Non-pigmented ciliary epithelial cell (primary cell): ENCODE measurements at places on chromosomes 11 and 22.

DNA sequence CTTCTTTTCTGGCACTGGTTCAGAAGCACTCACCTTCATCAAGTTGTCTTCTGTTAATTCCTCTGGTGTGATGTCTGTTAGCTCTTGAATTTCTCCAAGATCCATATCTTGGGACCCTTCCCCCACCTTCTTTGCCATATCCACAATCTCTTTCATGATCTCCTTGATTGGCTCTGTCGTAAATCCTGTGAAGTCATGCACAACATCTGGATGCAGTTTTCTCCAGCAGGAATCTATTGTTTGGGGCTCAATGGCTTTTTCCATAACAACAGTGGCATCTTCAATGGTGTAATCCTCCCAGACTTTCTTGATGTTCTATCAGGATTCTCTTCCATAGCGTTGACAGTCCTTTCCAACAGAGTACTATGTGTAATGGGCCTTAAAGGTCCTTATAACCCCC is 96.9 kb downstream of the CSTPP1 start:
- no peak for DNase-seq

DNA sequence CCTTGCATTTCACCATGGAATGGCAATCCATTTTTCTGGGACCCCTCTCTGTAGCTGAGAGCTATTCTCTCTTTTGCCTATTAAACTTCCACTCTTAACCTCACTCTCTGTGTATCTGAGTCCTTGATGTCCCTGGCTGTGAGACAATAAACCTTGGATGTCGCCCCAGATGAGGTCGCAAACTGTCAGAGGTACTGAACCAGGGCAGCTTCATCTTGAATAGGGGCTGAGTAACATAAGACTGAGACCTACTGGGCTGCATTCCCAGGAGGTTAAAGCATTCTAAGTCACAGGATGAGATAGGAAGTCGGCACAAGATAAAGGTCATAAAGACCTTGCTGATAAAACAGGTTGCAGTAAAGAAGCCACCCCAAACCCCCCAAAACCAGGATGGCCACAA is 68.0 kb downstream of the RSF1 start:
- DNase-seq: no peak

GRCh38 chr22:49362211-49362839 is 465.3 kb downstream of the BRD1 start:
- DNase-seq: no peak

GRCh38 chr11:33480626-33481025 is 220.0 kb downstream of the C11orf91 start:
- DNase-seq: no peak

DNA sequence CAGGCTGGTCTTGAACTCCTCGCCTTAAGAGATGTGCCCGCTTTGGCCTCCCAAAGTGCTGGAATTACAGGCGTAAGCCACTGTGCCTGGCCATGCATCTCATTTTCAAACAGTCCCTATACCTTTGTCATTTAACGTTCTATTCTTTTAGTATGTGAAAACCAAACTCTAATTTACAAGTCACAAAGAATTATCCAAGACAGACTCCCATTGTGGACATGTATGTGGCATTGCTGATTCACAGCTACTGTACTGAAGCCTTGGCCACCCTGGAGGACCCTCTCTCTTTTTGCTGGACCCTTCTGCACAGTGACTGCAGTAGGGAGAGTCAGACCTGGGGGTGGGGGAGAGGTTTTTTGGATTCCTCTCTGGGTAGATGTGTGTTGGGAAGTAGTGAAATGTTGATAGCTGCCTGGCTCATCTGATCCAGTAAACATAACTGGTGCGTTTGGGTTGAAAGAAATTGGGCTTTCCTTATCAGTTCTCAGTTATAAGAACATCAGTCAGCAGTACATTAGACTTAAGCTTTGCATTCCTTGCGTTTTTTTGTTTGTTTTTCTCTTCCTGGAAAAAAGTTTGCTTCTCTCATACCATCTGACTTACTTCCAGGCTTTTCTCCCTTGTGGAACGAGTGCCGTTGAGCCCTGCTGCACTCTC is 65.9 kb downstream of the MED15 start:
- no peak for DNase-seq

- no peak for DNase-seq
Measured at GRCh38 chr22:36191106-36191836, 10.3 kb downstream of the APOL4 start.

- DNase-seq: peak; percentile 86
Measured at GRCh38 chr11:131744847-131745246, 374.4 kb downstream of the NTM start.

DNA sequence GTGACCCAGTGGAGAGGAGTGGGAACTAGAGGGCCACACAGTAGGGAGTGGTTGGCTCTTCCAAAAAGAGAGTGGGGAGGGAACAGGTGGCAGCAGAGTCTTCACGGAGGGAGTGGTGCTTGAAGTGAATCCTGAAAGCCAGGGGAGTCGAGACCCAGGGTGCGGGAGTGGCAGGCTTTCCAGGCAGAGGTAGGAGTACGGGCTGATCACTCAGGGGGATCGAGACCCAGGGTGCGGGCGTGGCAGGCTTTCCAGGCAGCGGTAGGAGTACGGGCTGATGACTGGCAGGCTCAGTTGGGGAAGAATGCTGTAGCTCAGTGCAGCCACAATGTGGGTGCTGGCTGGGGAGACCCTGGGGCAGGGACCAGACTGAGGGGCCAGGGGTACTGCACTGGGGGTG is 148.2 kb downstream of the TBC1D22A start:
- no peak for DNase-seq

GRCh38 chr11:48014917-48015316 is 34.6 kb downstream of the PTPRJ start:
- no peak for DNase-seq

DNA sequence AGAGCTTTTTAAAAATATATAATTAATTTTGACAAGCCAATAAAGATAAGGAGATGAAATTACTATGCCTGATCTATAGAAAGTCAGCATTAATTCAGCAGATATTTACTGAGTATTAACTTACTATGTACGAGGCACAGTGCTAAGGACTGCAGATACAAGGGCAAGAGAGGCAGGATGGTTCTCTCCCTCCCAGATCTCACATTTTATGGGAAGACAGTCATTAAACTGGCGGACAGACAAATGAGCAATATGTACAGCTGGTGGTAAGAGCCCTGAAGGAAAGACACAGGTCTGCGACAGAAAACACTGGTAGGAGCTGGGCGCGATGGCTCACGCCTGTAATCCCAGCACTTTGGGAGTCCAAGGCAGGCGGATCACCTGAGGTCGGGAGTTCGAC is 36.8 kb downstream of the MCHR1 start:
- DNase-seq: no peak

- no peak for DNase-seq
Measured at GRCh38 chr11:12193515-12194336, 83.3 kb downstream of the MICAL2 start.

- DNase-seq: no peak
Measured at GRCh38 chr11:2293531-2293971, 8.2 kb downstream of the C11orf21 start.

- no peak for DNase-seq
Measured at GRCh38 chr11:11346303-11346702, 6.7 kb downstream of the CSNK2A3 start.

GRCh38 chr11:18697576-18697975 is 1.0 kb upstream of the TMEM86A start:
- no peak for DNase-seq

DNA sequence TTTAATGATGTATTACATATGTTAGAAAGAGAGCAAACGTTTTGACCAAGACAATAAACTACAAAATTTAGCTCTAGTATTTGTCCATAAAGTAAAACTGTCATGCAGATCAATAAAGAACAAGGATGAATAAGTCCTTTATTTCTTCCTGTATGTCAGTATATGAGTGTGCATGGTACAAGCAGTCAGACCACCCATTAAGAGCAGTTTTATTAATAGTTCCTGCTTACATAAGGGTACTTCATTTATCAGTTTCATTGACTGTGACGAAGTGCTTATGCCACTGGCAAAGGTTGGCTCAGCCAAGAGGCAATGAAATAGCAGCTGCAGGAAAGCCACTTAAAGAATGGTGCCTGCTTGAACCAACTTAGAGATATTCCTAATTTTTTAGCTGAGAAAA is 913.0 kb upstream of the CNTN5 start:
- no peak for DNase-seq

GRCh38 chr22:17684245-17684644 is 45.7 kb downstream of the BCL2L13 start:
- no peak for DNase-seq

DNA sequence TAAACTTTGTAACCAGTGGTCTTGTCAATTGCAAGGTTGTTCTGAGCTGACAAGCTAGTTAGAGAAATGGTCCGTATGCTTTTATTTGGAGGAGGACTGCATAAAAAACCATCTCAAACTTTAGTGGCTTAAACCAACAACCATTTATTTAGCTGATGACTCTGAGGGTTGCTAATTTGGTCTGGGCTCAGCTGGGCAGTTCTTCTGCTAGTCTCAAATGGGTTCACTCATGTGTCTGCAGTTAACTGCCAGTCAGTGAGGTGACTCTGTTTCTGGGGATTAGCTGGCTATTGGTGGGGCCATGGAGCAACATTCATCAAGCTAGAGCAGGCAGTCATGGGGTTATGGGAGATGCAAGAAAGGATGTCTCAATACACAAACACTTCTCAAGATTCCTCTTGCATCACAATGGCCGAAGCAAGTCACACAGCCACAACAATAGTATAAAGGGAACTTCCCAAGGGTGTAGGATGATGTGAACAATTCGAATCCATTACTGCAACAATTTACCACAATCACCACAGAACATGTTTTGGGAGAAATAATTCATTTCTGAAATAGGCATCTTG is 521.9 kb downstream of the INSC start:
- DNase-seq: no peak

DNA sequence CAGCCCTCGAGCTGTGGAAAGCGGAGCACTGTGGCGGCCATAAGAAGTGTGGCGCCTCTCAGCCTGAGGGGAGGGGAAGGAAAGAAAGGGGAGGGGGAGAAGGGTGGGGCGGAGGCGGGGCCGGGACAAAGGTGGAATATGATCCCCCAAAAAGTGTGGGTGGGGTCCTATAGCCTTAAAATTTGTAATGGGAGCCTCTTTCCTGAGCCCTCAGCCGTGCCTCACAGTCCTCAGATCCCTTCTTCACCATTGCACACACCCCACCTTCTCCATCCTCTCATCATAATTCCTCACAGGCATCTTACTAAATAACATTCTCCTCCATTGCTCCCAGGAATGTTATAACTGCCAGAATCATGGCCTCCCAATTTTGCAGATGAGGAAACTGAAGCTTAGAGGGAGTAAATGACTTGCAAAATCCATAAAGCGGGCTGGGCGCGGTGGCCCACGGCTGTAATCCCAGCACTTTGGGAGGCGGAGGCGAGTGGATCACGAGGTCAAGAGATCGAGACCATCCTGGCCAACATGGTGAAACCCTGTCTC is 600 bp upstream of the RAB6A start:
- no peak for DNase-seq

DNA sequence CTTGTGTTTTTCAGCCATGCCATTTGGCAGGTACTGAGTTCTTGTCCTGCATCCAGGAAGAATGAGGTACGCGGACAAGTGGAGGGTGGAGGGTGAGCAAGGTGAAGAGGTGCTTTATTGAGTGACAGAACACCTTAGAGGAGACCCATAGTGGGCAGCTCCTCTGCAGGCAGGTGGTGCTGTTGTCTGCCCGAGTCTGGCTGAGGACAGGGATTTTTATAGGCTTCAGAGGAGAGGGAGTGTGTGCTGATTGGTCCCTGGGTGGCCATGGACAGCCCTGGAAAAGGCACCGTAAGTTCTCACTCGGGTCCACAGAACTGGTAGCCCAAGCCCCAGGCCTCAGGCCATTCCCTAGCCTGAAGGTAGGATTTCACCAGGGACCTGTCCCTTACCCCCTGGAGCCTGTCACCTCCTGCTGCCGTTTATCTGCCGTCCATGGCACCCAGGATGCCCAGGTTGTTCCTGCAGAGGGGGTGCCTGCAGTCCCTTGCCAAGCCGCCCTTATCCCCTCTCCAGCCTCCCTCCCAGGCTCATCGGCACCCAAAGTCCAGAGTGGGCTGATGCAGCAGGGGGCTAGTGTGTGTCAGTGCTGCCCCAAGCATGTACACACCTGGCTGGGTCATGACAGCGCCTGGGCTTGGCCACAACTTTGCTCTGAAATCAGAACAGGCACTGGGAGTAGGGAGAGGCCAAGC is 213.6 kb downstream of the LRRC4C start:
- DNase-seq: no peak

- no peak for DNase-seq
Measured at GRCh38 chr11:93646399-93646798, 15.1 kb upstream of the CEP295 start.

GRCh38 chr11:117641008-117641915 is 155.8 kb downstream of the DSCAML1 start:
- DNase-seq: no peak

GRCh38 chr11:98564233-98564632 is 456.5 kb upstream of the CNTN5 start:
- DNase-seq: no peak

DNA sequence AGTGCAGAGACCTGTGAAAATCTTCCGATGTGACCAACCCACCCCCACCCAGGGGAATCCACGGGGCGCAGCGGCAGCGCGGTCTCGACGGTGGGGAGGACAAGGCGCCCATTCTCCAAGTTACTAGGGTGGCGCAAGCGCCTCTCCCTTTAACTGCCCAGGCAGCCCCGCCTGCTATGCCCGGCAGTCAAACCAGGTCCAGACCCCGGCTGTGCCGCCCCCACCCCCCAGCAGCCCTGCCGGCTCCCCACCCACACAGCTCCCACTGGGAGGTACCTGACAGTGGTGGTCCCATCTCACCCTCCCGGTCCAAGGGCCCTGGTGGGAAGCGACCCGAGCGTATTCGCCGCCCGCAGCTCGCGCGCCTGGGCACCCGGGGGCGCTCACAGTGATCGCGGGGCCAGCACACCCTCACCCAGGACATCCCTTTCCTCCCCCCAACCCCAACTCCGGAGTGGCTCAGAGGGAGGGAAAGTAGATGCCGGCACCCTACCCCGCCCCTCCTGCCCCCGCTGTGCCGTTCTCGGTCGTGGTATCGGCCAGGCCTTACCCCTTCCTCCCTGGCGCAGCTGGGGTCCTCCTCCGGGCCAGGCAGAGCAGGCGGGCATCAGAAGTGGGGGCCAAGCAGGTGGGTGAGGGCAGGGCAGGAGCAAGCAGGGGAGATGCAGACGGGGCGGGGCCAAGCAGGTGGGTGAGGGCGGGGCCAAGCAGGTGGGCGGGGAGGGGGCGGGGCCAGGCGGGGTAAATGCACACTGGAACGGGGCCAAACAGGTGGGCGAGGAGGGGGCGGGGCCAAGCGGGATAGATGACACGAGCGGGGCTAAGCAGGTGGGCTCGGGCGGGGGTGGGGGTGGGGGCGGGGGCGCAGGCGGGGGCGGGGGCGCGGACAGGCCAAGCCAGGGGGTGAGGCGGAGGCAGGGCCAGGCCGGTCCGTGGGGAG is at the start of gene TRPM5:
Gene TRPM5, minus strand, starts transcription at position 634 of the 940 bp plus-strand sequence. CDS start 21,478 bp downstream, outside the sequence.
- DNase-seq: no peak
